ENCODE measurements at places on chromosomes 1 and 21.

GRCh38 chr1:101392552-101392951, 155.7 kb downstream of the S1PR1 start:
- no peak for DNase-seq

- no peak for DNase-seq
These were observed 90.7 kb upstream of the PKN2 start for GRCh38 chr1:88593358-88593757.

DNA sequence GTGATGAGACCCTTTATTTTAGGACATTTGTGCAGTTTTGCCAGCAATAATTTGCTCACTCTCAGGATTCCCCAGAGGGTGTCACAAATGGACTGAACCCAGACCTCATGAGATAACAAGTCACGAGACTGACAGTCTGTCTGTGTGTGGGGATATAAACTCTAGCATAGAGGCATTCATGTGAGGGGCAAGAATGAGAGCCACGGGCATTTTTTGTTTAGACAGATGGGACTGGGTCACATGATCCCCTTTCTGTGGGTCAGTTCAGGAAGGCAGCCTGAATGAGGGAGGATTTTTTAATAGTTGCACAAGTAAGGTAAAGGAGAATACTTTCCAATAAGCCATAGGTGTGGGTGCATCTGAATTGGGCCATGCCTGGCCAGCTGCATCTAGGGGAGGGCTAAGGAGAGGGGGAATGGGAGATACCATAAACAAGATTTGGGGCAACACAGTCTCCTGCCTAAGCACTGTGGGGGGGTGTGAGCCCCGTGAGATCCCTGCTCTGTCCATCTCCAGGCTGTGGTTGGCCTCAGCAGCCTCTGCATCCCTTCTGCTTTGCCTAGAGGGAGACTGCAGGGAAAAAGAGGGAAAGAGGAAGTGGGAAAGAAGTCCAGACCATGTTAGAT, 66.6 kb downstream of the NAV1 start:
- no peak for DNase-seq

- DNase-seq, result no peak
These were observed 193.3 kb upstream of the HMGB4 start for GRCh38 chr1:33670567-33670966.

DNA sequence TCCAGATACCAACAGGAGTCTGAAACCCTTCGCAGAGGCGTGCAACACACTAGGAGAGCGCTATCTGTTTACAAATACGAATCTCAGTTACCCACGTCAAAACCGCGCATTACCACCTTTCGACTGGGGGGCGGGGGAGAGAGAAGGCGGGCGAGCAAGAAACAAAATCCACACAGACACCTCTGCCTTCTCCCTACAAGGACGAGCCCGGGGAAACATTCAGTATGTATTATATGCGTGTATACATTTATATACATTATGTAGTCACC, 722 bp downstream of the TUT4 start:
- DNase-seq, result peak; percentile 56

DNA sequence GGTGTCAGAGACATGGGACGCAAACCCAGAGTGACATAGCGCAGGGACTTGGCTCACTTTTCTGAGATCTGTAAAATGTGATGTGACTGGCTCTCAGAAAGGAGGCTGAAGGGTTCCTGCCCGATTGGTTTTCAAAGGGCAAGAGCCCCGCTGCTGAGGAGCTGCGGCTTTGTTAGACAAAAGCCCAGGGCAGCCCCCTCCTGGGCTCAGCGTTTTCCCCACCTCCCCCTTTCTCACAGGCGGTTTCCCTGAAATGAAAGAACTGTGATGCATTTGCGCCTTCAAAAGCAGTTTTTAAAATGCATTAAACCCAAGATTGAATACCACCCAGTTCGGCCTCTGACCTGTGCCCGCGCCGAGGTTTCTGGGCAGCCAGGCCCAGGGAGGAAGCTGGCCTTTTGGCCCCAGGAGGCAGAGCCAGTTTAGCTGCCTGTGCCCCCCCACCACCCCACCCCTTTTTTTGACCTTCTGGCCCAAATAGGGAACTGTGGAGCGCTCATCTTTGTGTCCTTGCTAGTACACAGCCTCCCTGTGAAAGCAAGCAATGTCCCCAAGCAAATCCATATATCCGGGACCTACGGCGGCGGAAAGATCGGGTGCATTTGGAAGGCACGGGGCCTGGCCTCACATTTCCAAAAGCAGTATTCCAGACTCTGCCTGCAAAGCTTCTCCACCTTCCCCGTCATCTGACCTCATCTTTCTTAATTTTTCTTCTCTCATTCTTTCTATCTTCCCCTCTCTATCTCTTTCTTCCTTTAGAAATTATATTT, 28.6 kb downstream of the CD247 start:
- DNase-seq, result no peak

DNA sequence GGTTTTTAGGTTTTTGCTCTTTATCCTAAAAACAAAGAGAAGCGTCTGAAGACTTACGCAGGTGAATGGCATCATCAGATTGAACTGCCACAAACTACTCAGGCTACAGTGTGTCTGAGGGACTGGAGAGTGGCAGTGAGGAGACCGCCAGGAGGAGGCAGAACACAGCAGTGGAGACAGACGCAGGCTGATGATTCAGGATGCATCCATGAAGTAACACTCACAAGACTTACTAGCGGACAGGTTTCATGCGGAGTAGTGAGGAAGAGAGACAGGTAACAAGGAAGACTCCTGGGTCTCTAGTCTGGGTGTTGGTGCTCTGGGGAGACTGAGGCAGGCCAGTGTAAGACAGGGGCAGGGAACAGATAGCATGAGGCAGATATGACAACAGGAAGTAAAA, 5.7 kb downstream of the HSF2BP start:
- no peak for DNase-seq

DNA sequence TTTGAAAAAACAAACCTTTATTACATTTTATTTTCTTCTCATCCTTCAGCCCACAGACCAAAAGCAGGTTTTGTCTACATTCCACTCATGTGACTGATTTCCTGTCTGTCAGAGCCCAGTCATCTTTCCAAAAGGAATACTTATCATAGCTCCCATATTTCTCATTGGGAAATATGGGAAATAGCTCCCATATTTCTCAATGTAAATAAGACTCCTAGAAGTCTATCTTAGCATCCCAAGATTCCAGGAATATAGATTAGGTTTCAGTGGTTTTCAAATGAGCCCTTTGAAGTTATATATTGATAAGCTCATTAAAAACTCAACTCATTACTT, 19.1 kb upstream of the NRDC start:
- DNase-seq, result no peak

DNA sequence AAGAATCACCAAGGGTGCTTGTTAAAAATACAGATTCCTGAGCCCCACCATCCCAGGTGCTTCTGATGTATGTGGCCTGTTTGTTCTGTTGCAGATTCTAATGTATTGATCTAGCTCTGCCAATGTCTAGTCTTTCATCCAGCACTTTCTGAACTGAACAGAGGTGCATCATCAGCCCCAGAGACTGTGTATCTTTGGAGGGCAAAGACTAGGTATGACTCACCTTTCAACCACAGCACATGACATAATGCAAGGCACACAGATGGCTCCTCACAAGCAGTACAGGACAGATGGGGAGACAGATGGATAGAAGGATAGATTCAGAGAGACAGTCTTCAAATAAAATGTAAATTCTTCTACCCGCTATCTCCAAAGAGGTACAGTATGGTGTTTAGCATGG, 32.3 kb downstream of the CD58 start:
- DNase-seq, result no peak

GRCh38 chr1:54379555-54380289, 26.5 kb downstream of the SSBP3 start:
- no peak for DNase-seq

DNA sequence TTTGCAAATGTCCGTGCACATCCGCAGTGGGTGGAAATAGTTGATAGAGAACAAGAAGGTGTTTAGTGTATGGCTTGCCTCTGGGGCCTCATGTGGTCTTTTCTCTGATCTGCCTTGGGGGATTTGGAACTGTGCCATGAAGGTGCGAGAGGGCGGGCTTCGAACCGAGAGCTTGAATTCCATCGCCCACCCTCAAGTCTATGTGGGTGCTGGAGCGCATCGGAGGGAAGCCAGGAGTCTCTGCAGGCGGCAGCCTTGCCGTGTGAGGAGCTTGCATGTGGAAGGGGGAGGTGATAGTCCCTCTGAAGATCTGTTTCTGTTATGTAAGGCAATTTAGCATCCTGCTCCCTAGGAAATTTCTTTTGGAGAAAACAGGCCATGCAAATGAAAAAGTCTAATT, 119.6 kb downstream of the HUNK start:
- DNase-seq, result no peak
